Hematopoietic multipotent progenitor cell treated with erythropoietin and hydrocortisone succinate and interleukin-3 and kit ligand, for 17 days (in vitro differentiated cells): ENCODE measurements at places on chromosomes 3 and 15.
A peak's percentile ranks its signal among the peaks of the same experiment; 100 is the strongest.

DNA sequence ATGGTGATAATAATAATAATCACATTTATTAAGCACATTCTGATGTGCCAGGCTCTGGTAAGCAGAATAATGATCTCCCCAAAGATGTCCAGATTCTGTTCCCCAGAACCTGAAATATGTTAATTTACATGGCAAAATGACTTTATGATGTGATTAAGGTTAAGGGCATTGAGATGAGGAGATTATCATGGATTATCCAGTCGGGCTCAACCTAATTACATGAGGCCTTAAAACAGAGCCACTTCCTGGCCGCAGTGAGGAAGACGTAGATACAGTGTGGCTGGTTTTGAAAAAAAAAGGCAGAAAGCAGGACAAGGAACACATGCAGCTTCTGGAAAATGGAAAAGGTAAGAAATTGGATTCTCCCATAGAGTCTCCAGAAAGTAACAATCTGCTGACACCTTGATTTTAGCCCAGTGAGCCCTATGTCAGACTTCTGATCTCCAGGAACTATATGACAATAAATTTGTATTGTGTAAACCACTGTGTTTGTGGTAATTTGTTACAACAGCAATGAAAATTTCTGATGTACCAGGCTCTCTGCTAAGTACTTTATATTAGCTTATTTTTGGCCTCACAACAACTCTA lies 126.7 kb downstream of the ALCAM start:
- DNase-seq = no peak

DNA sequence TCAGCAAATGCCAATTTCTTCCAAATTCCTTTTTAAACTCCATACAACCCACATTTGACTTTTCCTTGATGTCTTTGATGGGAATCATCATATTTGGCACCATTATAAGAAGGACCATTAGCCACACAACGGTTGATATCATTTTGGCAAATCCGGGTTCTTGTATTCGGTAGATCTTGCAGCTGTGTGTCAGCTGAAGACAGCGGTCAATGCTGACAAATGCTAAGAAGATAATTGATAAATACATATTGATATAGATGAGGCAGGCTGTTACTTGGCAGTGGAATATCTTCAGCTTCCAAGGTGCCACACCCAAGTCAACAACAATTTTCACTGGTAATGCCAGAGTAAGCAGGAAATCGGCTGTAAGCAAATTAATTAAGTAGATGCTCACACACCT lies 4.2 kb downstream of the GPR171 start:
- DNase-seq = no peak

- DNase-seq = no peak
Observed at GRCh38 chr3:27827041-27827440, 104.9 kb upstream of the EOMES start.

DNA sequence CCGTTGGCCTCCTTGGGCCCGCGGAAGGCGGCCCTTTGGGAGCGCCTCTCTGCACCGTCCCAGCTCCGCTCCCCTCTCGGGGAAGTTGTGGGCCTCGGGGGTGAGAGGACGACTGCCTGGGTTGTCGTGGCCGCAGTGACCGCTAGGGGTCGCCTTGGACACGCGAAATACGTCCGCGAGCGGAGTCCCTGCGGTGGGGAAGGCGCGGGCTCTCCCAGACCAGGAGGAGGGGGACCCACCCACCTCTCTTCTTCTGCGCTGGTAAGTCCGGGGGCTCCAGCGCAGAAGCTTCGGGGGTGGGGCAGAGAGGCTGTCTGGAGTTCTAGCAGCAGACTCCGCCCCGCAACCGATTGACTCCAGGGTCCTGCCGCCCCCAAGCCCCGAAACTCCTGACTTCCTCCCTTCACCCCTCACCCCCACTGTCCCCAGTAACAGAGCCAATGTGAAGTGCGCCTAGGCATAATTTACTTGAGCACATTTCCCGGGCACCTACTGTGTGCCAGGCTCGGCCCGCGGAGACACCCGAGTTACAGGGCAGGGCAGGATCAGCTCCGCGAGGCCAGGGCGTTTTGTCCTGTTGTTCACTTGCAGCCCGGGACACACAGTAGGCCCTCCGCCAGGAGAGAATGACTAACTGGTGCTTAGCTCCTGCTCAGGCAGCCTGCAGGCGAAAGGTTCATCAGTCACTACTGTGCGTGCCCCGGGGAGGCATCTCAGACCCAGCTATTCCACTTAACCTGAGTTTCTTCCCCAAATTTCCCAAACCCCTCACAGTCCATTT lies 32.8 kb downstream of the DNASE1L3 start:
- DNase-seq = peak; percentile 67

DNA sequence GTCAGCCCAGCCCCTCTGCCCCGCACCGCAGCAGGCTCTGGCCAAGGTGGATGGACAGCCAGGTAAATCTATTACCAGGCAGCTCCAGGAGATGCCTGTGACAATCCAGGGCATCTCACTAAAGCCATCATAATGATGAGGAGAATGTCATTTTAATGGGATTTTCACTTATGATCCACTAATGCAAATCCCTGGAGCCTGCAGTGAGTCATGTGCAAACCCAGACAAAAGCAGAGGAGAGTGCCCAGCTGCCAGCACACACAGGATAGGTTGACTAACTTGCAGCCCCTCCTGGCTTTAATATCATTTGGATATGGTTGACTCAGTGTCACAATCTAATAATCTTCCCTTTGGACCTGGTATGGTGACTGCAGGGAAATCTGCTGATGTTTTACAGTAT lies 206.9 kb upstream of the TRIM42 start:
- DNase-seq = no peak

DNA sequence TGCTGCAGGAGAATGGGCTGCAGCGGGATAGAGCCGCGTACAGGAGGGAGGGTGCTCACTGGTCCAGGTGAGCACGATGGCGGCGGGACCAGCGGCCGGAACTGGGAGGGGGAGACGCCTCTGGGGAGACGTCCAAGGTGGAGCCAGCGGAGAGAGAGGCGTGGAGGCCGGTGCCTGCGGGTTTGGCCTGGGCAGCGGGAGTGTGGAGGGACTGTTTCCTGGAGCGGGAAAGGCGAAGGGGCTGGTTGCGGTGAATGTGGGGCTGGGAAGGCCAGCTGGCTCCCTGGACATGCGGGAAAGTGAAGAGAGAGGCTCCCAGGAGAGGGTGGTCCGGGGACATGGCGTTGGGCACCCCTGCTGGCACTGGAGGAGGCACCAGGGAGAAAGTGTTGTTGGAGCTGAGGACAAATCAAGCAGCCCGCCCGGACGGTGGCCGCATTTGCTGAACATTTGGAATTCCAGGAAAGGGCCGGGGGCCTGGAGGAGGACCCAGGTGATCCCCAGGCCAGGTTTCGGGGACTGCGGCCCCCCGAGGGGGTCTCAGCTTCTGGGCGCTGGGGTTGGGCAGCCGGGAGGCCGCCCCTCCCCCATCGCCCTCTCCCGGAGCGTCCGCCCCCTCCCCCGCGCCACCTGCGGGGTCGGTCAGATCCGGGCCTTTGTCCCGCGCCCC lies 34.3 kb downstream of the DNAJB8 start:
- no peak for DNase-seq
